ENCODE measurements at places on chromosomes 4 and X.

GRCh38 chrX:124250835-124251437 lies 81.5 kb upstream of the TEX13D start:
- DNase-seq, result no peak

GRCh38 chr4:16264798-16265197 lies 38.5 kb upstream of the TAPT1 start:
- DNase-seq, result no peak

DNA sequence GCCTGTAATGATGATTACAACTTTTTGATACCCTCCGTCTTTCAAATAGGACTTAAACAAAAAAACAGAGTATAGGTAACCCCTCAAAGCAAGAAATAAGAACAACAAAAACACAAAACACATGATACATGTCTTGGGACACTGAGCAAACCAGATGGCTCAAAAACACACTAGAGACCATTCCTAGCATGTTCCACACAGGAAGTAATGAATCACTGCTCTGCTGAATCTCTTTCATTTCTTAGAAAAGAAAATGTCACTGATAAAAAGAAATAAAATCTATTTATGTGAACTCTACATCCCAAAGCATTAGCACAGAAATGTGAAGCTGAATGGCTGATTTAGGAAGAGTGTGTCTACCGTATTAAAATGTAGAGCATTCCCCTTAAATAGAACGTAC lies 134.5 kb upstream of the IL15 start:
- no peak for DNase-seq

DNA sequence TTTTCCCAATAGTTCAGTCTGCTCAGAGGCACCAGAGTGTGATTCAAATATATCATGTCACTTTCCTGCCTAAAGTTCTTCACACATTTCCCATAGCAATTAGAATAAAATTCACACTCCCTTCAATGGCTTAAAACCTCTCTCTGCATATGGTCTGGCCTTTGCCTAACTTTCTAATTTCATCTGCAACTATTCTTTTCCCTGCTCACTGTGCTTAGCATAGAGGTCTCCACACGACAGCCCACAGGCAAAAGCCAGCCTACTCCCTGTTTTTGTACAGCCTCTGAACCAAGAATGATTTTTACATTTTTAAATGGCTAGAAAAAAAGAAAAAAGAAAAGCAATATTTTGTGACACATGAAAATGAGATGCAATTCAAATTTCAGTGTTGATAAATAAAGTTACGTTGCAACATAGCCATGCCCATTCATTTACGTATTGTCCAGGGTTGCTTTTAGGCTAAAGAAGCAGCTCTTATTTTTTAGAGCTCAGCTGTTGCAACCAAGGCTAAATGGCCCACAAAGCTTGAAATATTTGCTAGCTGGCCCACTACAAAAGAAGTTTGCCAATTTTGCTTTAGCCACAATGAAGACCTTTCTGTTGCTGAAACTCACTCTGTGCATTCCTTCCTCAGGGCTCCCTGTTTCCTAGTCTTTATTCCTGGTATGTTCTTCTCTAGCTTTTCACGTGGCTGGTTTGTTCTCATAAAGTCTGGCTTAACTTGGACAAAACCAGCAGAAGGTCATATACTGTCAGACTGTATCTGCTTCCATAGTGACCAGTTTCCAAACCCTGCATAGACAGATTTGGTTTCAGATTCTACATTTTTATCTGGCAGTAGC lies 26.6 kb upstream of the IRF2 start:
- DNase-seq, result no peak

DNA sequence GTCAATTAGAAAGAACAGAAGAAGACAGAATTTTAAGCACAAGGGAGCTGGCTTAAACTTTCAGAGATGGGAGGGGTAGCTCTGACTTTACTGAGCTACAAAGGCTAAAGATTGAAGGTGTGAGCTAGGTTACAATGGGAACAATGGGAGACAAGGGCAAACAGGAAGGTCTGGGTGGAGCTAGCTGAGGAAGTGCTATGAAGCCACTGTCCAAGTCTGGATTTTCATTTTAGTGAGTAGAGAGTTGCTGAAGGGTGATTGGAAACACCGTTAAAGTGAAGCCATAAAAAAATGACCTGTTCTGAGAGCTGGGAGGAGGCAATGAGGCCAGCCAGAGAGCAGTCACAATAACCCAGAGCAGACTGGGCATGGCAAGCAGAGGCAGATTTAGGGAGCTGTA lies 104.3 kb upstream of the CITED1 start:
- no peak for DNase-seq

DNA sequence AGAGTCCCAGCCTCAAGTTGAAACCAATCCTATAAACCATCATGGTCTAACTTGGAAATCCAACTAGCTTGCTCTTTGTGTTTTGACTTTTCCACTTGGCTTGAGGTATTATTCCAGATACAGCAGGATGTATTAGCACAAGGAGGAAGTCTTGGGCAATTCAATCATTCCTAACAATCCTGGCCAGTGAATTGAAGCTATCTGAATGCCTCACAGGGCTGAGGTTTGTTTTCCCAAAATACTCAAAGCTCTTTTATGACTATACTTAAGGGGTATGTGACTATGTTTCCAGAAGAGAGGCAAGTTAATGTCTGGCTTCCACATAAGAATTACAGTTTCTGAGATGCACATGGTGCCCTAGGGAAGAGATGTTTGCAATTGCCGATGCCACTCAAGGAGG lies 66.8 kb upstream of the SH3RF1 start:
- DNase-seq, result no peak

DNA sequence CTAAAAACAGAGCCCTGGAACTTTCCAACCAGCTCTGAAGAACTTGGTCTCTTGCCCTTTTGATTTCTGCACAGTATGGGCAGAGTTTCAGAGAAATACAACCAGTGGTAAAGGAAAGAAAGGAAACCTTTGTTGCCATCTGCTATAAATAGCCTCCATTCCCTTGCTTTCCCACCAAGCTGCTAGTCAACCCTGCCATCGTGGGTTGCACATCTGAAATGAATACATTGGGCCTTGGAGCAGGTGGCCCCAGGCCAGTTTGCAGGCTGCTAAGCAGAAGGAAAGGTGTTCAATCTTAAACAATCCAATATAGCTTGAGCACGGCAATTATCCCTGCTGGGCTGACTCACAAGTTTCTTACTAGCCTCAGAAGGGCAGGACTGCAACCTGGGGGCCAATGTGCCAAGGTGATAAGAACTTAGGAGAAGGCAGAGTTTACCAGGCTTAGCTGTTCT lies 142.5 kb downstream of the PPARGC1A start:
- DNase-seq, result no peak

- DNase-seq, result no peak
Observed at GRCh38 chrX:70301716-70302115, 11.8 kb downstream of the KIF4A start.

DNA sequence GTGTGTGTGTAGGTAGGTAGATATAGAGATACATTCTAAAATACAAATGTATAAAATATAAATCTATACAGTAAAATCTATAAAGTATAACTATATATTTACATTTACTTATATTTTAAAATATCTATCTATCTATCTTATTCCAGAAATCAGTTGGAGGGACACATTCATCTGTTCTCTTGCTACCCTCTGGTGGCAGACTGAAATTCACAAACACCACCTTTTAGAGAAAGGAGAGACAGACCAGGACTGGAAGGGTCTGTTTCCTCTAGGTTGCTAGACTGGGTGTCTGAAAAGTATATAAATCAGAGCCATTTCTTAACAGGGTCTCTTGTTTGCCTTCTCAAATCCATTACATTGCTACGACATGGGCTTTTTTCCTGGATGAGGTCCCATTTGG lies 343.0 kb downstream of the OPHN1 start:
- no peak for DNase-seq

- no peak for DNase-seq
Observed at GRCh38 chr4:90445380-90445779, 318.2 kb downstream of the CCSER1 start.

GRCh38 chrX:13747836-13748235 lies 13.3 kb downstream of the OFD1 start:
- DNase-seq, result no peak

- DNase-seq, result no peak
Observed at GRCh38 chr4:73710094-73710493, 30.3 kb upstream of the CXCL8 start.

GRCh38 chrX:151816934-151817333 lies 82.4 kb downstream of the CNGA2 start:
- DNase-seq, result no peak

DNA sequence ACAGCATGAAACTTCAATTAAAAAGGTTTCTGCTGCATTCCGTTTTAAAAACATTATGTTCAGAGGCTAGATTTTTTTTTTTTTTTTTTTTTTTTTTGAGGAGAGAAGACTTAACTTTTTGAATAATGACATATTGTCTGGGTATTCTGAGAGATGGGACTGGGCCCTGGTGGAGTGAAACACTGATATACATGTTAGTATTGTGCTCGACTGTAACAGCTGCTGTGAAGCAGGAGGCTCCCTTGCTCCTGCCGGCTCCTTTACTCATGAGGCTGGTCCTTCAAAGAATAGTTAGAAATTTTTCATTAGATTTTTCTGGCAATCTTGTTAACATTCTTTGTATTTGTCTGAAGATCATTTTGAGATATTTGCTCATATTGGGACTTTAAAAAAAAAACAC lies 73.3 kb downstream of the TMEM131L start:
- no peak for DNase-seq

Measured in activated CD4-positive, CD25-positive, alpha-beta regulatory T cell (primary cell).